ENCODE measurements at places on chromosomes 13 and 19.

- DNase-seq: no peak
Observed at GRCh38 chr19:5943045-5943444, 29.0 kb downstream of the CAPS start.

DNA sequence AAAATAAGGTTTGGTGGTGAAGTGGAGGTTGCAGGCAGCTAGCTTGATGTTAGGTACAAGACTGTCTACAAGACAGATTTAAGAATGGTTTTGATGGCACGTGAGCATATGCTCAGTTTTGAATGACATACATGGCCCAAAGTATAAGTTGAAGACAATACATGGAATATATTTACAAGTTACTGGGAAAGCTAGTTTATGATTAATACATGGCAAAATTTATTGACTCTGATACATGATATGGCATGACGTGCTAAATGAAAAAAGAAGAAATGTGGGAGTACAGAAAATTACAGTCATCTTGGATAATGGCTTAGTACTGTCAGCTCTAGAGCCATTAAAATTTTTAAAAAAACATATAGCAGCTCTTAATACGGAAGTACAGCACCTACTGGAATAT, 4.4 kb downstream of the KLF5 start:
- DNase-seq: no peak

GRCh38 chr13:48297131-48297786, 6.3 kb upstream of the RB1 start:
- no peak for DNase-seq

- no peak for DNase-seq
Observed at GRCh38 chr19:49688531-49689132, 762 bp upstream of the ADM5 start.

DNA sequence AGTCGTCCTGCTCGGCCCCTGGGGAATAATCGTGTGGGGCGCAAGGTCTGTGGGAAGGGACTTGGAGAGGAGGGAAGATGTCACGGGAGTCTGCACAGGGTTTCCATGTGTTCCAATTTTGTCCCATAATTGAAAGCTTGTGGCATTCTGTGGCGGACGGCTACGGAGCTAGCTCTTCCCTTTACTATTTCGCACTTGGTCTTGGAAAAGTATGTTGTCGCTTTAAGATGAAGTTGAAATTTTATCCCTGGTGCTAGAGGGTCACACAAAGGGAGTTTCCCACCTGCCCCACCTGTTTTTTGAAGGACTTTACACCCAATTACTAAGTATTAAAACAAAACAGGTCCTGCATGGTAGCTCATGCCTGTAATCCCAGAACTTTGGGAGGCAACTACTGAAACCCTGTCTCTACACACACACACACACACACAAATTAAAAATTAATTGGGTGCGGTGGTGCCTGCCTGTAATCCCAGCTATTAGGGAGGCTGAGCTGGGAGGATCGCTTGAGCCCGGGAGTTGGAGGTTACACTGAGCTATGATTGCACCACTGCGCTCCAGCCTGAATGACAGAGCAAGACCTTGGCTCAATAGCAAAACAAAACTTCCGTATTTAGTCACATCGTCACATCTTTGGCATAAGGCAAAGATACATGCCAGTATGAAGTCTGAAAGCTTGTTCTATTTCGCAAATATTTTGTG, 967 bp upstream of the TPT1 start:
- DNase-seq: peak; percentile 48

GRCh38 chr19:45821103-45821521, 6.0 kb upstream of the RSPH6A start:
- no peak for DNase-seq

GRCh38 chr13:72141855-72142519, 275.0 kb upstream of the DACH1 start:
- DNase-seq: no peak

GRCh38 chr19:12840091-12841079, 2.1 kb downstream of the MAST1 start:
- DNase-seq: peak; percentile 70

GRCh38 chr13:27583645-27584044, 36.7 kb downstream of the LNX2 start:
- DNase-seq: no peak

GRCh38 chr19:18507021-18507726, 14.7 kb downstream of the ELL start:
- no peak for DNase-seq

DNA sequence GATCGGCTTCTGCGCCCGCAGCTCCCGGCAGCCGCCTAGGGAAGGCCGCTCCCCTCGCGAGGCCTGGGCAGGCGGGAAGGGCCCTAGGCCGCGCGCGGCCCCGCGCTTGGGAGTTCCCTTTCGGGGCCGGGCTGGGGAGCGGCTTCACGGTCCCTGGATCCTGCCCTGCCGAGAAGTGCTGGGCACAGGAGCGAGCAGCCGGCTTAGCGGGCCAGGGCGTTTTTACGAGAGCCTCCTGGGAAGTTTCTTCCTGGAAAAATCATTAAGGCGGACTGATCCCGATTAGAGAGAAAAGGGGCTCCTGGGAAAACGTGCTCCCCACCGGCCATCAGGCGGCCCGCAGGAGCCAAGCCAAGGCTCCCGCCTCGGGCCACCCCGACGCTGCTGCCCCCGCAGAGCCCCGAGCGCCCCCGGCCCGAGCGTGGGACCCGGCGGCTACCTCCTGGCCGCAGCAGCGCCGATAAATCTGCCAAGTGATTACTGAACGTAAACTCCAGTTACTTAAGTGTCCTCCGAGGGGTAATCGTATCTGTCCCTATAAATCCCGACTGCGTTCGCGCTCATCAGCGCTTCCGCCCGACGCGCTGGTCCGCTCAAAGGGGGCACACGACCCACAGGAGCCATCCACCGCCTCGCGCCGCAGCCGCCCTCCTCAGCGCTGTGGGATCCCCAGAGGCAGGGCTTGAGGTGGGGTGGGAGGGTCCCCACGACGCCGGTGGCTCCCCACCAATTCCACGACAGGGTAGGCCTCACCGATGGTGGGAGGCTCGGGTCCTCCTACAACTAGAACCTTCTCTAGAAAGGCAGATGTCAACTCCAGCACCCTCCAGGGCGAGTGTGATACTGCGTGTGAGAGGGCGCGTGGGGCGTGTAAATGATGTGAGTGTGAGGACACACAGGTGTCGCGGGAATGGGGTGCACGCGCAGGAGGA, 2.8 kb downstream of the ZIC5 start:
- peak; percentile 29 for DNase-seq

DNA sequence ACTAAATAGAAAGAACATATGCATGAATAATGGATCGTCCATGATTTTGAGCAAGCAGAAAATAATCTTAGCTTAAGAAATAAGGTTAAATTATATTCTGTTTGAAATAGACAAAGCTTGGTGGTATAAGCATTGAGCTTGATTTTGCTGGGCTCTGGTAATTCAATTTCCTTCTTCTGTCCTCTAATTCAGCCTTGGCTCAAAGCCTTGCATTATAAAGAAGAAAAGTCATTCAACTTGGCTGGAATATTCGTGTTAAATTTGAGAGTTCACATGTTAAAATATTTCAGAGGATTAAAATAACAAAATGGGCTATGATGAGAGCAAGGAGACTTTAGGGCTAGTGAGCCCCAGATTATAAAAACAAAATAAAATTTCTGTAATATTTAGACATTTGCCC, 415.4 kb upstream of the PCDH20 start:
- no peak for DNase-seq

- no peak for DNase-seq
Observed at GRCh38 chr19:47209319-47210179, 21.4 kb downstream of the BBC3 start.
